ENCODE measurements at places on chromosomes 3 and 15.

GRCh38 chr3:36647423-36647853 is 116.9 kb downstream of the DCLK3 start:
- no peak for DNase-seq

DNA sequence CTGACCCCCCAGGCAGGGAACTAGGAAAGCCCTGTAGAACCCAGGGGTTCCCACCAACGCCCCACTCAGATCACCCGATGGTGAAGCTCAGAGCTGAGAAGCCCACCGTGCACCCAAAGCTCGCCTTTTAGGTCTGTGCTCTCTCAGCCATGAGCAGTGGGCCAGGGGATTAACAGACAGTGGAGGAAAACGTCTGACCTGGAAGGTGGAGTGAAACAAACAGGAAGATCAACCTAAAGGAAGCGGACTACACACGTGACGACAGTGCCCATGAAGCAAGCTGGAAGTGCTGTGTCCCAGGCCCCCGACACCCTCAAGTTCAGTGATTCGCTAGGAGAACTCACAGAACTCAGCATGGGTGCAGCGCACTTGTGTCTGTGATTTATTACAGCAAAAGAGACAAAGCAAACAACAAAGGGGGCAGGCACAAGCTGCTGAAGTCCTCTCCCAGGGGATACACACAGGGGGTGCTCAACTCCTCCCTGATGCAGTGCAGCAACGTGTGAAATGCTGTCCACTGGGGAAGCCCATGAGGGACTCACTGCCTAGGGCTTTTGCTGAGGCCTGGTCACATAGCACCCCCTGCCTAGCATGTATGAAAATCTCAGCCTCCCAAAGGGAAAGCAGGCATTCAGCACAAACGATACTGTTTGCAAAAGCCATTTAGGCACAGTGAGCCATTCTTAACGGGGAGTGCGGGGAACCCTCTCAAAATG is 43.5 kb downstream of the CFAP92 start:
- DNase-seq, result no peak

- no peak for DNase-seq
These were observed 514 bp downstream of the MBNL1 start for GRCh38 chr3:152269056-152269830.

GRCh38 chr3:56269755-56270535 is 198.3 kb downstream of the ERC2 start:
- DNase-seq, result no peak

GRCh38 chr15:30974112-30974511 is 17.3 kb downstream of the MTMR10 start:
- no peak for DNase-seq

DNA sequence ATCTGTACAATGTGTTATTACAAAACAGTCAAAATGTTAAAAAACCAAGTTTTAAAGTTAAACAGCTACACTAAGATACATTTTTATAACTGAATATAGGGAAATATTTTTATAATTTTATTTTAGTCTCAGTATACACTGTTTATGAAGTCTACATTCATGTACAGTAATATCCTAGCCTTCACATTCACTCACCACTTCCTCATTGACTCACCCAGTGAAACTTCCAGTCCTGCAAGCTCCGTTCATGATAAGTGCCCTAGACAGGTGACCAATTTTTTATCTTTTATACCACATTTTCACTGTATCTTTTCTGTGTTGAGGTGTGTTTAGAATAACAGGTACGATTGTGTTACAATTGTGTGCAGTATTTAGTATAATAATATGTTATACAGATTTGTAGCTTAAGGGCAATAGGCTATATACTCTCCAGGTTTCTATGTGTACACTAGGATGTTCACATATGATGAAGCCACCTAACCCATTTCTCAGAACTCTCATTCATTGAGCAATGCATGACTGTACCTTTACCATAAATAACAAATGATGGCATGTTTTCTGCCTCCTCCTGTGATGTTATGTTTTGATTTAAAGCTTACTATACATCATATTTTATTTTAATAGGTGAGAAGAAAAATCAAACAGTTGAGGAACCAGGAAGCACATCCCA is 388.4 kb upstream of the NDN start:
- no peak for DNase-seq

DNA sequence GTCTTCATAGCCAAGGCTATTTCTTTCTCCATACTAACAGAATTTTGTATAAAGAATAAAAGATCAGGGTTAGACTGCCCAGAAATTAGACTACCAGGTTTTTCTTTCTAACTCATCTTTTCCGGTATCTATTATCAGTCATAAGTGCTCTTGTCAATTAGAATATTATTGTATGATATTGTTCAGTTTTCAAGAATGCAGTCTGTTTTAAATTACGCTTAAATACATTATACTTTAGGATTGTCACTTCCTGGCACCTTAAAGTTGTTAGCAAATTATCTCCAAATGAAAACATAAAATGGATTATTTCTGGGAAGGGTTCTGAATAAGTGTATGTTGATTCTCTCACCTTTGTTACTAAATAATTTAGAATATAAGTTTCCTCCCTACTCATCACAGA is 497.2 kb downstream of the IGSF11 start:
- no peak for DNase-seq

- DNase-seq, result no peak
These were observed 34.3 kb downstream of the MCF2L2 start for GRCh38 chr3:183394150-183394549.

- no peak for DNase-seq
These were observed 155.5 kb upstream of the TMC3 start for GRCh38 chr15:81529481-81529880.

GRCh38 chr3:46845860-46846623 is 17.2 kb downstream of the MYL3 start:
- DNase-seq, result no peak

DNA sequence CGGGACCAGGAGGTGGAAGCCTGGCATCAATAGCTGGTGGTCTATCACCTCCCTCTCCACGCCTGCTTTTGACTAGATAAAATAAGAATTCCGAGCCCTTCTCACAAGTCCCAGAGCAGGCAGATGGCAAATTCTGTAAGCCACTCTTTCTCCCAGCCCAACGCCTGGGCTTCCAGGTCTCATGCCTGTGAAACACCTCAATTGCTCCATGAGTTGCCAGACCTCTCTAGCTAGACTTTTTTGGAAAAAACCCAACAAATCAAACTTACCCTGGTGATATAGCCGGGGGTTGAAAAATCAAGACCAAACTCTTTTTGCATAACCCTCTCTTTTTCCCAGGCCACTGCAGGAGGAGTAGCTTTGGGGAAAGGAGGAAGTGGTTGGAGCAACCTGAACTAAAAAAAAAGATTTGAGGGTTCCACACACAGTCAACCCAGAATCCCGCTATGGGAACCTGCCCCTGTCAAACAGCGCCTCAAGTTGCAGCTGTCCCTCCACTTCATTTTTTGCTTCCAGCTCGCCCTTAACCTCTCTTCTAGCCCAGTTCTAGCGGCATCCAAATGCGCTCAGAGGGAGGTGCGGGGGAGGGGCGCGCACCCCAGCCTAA is 7.0 kb downstream of the BHLHE40 start:
- DNase-seq, result no peak

DNA sequence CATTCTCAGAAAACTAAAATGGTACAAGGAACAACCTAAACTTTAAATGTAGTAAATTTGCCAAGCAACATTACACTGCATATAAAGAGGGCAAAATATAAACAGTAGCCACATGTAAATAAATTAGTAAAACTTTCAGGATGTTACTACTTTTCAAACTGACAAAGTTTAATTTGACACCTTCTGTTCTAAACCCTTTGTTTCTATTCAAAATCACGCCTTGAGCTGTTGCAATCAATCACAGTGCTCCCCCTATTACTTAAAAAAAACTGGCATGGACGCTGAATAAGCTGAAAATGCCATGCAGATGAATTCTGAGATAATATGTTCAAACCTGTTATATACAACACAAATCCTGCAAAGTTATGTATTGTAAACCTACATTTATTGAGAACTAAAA is 69.3 kb downstream of the SATB1 start:
- no peak for DNase-seq

DNA sequence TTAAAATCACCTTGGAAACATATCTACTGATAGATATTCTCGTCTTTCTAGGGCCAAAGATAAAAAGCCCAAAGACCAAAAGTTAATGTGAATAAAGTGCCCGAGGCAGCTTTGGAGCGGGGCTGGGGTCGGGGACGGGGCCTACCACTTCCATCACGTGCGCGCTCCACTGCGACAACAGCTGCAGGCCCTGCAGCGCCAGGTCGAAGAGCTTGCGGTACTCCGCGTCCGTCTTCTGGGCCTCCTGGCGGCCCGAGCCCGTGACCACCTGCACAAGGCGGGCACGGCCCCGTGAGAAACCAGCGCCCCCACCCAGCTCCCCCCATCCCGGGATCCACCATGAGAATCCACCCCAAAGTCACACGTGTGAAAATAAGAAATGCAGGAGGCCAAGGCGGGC is 52.4 kb downstream of the CYFIP1 start:
- DNase-seq, result no peak

GRCh38 chr15:80804970-80805495 is 25.9 kb downstream of the CEMIP start:
- no peak for DNase-seq

DNA sequence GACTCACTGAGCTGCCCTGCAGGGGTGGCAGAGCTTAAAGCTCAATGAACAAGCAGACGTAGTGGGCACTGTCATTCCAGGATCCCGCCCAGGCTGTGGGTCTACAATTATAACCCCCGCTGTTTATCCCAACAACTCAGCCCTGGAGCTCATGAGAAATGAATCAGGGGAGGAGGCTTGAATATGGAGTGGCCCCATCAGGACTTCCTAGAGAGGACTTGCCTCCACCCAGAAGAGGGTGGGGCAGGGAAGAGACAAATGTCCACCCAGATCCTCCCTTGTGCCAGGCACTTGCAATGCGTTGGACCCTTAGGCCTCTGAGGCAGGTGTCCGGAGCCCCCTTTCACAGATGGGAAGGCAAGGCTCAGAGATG is 33.0 kb downstream of the SLC6A20 start:
- no peak for DNase-seq

GRCh38 chr3:158739661-158740060 is 7.4 kb upstream of the RARRES1 start:
- DNase-seq, result no peak

GRCh38 chr3:187906920-187907319 is 161.7 kb upstream of the BCL6 start:
- no peak for DNase-seq

DNA sequence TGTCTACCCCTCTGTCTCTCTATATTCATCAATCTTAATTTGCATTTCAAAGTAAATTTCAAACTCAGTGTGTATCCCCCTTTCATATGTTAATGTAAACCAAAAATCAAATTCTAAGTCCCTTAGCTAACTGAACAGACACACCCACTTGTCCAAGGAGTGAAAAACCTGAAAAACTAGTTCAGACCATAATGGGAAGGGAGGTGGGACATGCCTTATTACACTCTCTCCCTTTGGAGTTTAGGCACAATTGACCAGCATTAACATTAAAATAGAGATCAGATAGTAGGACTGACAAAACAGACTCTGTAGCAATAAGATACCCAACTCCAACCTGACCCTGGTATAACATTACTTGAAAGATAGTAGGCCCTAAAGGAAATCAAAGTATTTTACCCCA is 247.7 kb upstream of the GADL1 start:
- no peak for DNase-seq

DNA sequence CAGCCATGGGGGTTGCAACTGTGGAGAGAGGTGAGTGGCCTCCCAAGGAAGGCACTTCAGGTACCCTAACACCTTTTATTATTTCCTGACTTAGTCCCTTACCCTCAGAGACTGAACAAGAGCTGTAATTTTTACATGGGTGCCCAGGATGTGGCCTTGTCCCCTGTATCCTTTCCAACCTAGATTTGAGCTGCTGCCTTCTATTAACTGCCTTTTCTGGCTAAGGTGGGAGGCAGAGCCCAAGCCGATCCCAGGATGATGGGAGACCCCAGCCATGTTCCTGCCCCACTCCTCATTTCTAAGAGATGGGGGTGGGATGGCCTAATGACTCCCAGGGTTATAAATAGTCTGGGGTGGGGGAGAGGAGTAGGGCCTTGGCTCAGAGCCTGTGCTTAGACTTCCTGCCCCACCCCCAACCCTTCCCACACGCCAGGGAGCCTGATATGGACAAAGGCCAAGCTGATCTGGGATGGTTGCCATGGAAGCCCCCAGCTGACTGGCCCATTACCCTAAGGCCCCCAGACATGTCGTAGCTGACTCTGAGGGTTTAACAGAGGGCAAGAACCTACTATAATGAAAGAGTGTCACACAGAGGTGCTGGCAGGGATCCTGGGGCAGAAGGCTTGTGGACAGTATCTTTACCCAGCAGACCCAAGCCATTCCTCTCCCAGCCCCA is 1.9 kb downstream of the KLHDC8B start:
- DNase-seq, result no peak

DNA sequence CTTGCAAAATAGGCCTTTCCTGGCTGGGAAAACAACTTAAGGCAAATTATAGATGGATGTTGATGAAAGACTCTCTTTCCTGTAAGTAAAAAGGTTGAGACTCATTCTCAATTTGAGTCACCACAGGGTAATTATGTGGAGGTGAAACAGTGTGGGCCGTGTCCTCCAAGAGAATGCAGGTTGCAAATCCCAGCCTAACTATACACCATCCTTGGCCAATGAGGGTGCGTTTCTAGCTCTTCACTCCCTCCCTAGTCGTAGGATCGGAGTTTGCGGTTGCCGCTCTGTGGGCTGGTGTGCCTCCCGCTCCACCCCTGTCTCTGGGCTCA is 259.9 kb downstream of the PLCL2 start:
- no peak for DNase-seq

DNA sequence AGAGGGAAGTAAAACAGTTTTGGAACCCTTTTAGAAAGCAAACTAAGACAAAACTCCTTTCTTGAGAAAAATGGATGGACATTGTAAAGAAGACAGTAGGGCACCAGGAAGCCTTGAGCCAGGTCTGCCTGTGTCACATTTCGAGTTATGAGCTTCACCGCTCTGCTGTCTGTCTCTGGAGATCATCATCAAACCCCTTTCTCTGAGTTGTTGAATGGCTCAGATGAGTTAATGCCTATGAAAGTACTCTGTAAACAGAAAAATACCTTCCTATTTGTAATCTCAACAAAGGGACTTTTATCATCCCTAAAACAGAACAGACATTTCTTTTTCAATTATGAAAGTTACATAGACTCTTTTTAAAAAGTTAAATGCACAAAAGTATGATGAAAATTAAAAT is 145.8 kb downstream of the LPP start:
- DNase-seq, result no peak

DNA sequence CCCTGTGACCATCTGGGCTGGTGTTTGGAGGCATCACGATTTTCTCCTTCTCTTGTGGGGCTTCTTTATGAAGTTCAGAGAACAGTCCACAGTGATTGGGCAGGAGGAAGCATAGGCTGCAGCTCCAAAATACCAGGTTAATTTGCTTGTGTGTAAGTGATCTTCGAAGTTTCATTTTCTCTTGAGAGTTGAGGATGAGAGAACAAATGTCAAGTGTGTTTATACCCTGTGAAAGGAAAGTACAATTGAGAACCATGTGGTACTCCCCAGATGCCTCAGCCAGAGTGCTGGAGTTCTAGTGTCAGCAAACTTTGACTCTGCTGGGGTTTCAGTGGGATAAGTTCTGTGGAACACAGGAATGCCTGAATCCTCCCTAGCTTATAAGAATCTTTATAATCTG is 357.1 kb upstream of the CFAP20DC start:
- no peak for DNase-seq

GRCh38 chr15:76108021-76108723 is 48.4 kb downstream of the TMEM266 start:
- no peak for DNase-seq

- no peak for DNase-seq
These were observed 225.9 kb downstream of the GREM1 start for GRCh38 chr15:32943711-32944110.
